ENCODE measurements at places on chromosomes 12 and 14. TPM values are rescaled to one million over a fixed set of nuclear protein-coding genes. Genes with fewer than 3 reads are reported as not detected.
A peak's percentile ranks its signal among the peaks of the same experiment; 100 is the strongest.

Gene AICDA
- total RNA-seq = not detected

Gene COX14
- total RNA-seq = 95.4 TPM

Gene LTBP2
- 91.1 TPM for total RNA-seq

GRCh38 chr14:27836386-27836785, 930.2 kb upstream of the FOXG1 start:
- no peaks in the 10 kb centered on the region for H3K4me1 ChIP-seq
- DNase-seq = no peak
- H3K4me3 ChIP-seq = no peak overlapping the region

DNA sequence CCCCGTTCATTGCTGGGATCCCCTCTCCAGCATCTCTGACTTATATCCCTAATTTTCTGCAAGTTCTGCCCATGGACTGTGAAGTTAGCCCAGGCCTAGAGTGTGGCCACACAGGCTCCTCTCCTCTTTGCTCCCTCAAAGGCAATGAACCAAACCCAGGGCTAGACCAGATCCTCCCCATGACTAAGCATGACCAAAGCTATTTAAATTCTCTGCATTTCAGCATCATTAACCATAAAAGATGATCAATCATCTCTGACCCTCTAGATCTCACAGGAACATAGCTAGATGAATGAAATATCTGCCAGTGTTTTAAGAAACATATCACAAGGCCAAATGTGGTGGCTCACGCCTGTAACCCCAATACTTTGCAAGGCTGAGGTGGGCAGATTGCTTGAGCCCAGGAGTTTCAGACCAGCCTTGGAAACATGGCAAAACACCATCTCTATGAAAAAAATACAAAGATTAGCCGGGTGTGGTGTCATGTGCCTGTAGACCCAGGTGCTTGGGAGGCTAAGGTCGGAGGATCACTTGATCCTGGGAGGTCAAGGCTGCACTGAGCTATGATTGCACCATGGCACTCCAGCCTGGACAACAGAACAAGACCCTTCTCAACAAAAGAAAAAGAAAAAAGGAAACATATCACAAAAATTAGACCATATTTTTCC, 2.2 kb upstream of the KRT3 start:
- no peak for DNase-seq
- H3K27me3 ChIP-seq = no peaks in the 10 kb centered on the region
- H3K27ac ChIP-seq = no peak overlapping the region
- H3K4me3 ChIP-seq = no peak overlapping the region
- no peaks in the 10 kb centered on the region for H3K36me3 ChIP-seq
- H3K4me1 ChIP-seq = no peaks in the 10 kb centered on the region

DNA sequence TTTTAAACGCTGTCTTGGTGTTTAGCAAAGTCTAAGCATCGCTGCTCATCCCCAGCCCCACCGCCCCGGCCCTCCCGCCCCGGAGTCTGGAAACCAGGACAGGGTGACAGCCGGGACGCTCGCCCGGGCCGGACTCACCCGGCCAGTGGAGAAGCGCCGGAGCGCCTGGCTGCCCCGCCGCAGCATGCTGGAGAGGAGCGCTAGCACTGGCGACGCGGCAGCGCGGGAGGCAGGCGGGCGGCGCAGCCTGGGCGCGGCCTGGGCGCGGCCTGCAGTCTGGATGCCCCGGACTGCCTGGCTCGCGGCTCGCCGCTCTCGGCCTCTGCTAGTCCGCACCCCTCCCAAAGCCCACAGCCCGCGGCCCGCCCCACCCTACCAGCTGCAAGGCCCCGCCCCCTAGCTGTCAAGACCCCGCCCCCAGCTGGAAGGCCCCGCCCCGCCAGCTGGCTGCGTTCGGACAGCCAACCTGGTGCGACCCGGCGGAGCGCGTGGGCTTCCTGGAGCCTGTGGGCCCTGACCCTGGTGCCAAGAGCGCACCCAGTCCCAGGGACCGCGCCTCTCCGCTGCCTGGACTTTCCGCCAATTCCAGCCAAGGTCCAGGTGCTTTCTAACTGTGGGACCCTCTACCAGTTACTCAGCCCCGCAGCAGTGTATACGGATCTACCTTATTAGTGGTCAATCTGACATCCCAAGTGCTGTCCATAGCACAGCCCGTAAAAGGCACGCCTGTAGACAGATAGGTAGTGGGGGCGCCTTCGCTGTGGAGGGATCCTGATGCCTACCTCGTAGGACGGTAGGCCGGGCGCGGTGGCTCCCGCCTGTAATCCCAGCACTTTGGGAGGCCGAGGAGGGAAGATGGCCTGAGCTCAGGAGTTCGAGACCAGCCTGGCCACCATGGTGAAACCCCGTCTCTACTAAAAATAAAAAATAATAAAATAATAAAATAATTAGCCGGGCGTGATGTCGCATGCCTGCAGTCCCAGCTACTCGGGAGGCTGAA, at the start of gene ALDH1L2:
TSS of gene ALDH1L2 (minus strand) at position 208 of the 1,000 bp plus-strand sequence. CDS start at position 186, 22 bp downstream.
- no peaks in the 10 kb centered on the region for H3K36me3 ChIP-seq
- DNase-seq = peak; percentile 62
- H3K4me1 ChIP-seq = no peaks in the 10 kb centered on the region
- H3K27ac ChIP-seq = peak within 1 kb of the TSS; percentile 36

- DNase-seq = peak; percentile 37
- no peak overlapping the region for H3K4me3 ChIP-seq
- H3K27me3 ChIP-seq = no peaks in the 10 kb centered on the region
- no peak overlapping the region for H3K27ac ChIP-seq
- no peaks in the 10 kb centered on the region for H3K36me3 ChIP-seq
Observed at GRCh38 chr12:1913377-1914113, 4.9 kb downstream of the CACNA2D4 start.

DNA sequence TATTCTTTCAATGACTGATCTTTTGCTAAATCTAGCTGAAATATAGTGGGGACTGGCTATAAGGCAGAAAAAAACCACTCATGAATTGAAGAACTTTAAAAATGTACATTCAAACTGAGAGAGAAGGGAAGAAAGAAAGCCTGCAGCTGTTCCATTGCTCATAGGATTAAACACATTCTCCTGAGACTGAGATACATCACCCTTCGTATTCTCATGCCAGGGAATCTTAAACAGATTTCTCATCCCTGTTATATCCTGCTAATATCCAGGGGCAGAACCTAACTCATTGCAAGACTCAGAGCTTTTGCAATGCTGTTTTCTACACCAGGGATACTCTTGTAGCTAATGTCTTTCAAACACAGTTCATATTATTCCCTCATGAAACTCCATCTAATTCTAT, 67.2 kb upstream of the ACSS3 start:
- no peaks in the 10 kb centered on the region for H3K4me1 ChIP-seq
- H3K27me3 ChIP-seq = no peaks in the 10 kb centered on the region
- no peak overlapping the region for H3K27ac ChIP-seq
- H3K4me3 ChIP-seq = no peak overlapping the region
- no peaks in the 10 kb centered on the region for H3K36me3 ChIP-seq

DNA sequence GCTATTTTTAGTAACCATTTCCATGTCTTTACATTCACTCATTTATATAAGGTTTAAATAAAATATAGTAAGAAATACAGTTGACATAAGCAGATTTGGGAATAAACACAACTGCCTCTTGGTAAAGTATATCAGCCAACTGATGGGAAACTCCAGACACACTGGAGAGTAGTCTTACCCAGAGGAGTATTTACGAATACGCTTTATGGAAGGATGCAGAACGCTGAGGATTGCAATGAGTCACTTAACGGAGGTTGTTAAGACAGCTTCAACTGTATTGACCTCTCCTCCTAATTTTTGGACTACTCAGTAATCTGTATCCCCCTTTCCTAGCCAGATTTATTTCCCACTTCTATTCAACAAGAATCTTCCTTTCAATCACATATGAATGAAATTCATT, 6.0 kb downstream of the C2CD5 start:
- no peaks in the 10 kb centered on the region for H3K4me1 ChIP-seq
- DNase-seq = no peak
- H3K36me3 ChIP-seq = no peaks in the 10 kb centered on the region
- no peak overlapping the region for H3K4me3 ChIP-seq
- H3K27me3 ChIP-seq = no peaks in the 10 kb centered on the region

- no peaks in the 10 kb centered on the region for H3K36me3 ChIP-seq
- no peak overlapping the region for H3K4me3 ChIP-seq
- H3K4me1 ChIP-seq = no peaks in the 10 kb centered on the region
- H3K27me3 ChIP-seq = no peaks in the 10 kb centered on the region
Observed at GRCh38 chr12:32920506-32921085, 24.0 kb upstream of the PKP2 start.

DNA sequence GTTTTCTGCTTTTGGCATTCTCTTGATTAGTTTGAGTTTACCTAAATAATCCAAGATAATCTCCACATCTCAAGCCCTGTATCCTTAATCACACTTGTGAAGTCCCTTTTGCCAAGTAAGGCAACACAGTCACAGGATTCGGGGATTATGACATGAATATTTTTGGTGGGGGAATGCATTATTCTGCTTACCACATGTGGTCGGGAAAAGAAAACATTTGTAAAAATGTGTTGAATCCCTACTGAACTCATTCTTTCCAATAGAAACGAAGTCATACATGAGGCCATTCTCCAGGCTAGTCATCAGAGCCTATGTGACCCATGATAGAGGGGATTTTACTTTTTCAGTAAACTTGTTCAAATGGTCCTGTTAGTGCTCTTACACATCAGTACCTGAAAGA, 58.5 kb upstream of the PRICKLE1 start:
- H3K4me3 ChIP-seq = no peak overlapping the region
- H3K27ac ChIP-seq = no peak overlapping the region
- DNase-seq = no peak
- no peaks in the 10 kb centered on the region for H3K4me1 ChIP-seq
- no peaks in the 10 kb centered on the region for H3K27me3 ChIP-seq
- no peaks in the 10 kb centered on the region for H3K36me3 ChIP-seq

DNA sequence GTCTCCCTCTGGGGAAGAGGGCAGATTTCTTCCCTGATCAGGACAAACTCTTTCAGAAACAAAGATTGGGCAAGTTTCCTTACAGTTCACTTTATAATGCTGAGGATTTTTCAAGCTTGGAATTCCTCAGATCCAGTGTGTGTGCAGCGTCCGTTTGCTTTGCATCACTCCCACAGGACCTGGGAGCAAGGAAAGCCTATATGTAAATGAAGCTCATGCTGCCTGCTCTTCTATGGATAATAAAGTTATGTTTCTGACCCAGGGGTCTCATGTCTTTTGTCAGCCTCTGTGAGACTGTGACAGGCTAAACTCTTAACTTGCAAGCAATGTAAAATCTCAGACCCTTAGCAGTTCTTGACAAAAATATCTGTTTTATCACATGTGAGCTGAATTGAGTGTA, 41.6 kb downstream of the TRHDE start:
- DNase-seq = no peak
- H3K27ac ChIP-seq = no peak overlapping the region
- no peak overlapping the region for H3K4me3 ChIP-seq
- no peaks in the 10 kb centered on the region for H3K4me1 ChIP-seq

DNA sequence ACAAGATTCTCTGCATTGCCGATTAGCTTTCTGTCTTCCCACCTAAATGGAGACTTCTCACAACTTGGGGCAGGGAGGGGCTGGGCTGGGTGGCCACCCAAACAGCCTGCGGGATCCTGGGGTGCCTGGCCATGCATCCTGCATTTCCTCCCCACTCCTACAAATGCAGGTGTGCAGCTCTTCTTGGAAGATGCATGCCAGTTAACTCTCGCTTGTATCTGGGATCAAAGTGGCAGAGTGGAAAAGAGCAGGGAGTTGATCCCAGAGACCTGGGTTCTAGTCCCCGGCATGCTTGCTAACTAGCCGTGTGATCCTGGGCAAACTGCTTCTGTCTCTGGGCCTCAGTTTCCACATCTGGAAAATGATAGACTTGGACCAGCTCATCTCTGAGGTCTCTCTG, 136.6 kb downstream of the TSPAN9 start:
- DNase-seq = no peak
- peaks cover 4% of the 10 kb centered on the region for H3K4me1 ChIP-seq
- peak overlapping the region; percentile 89 for H3K27ac ChIP-seq
- H3K27me3 ChIP-seq = no peaks in the 10 kb centered on the region
- H3K4me3 ChIP-seq = no peak overlapping the region

DNA sequence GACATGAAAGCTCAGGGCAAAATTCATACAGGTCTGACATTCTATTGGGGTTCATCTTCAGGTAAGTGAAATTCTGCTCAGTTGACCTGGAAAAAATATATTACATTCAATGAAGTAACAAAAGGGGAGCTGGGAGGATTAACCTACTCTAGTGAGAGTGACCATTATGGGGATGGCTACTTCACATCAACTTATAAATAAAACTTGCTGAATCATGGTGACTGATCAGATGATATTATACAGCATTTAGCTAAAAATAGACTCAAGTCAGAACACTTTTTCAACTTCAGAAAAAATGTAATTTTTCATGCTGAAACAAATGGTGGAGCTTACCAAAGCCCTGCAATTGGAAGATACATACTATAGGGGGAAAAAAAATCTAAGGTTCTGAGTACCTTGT, 800.2 kb downstream of the FSCB start:
- no peaks in the 10 kb centered on the region for H3K27me3 ChIP-seq
- H3K27ac ChIP-seq = no peak overlapping the region
- no peaks in the 10 kb centered on the region for H3K36me3 ChIP-seq
- H3K4me1 ChIP-seq = no peaks in the 10 kb centered on the region
- DNase-seq = no peak

DNA sequence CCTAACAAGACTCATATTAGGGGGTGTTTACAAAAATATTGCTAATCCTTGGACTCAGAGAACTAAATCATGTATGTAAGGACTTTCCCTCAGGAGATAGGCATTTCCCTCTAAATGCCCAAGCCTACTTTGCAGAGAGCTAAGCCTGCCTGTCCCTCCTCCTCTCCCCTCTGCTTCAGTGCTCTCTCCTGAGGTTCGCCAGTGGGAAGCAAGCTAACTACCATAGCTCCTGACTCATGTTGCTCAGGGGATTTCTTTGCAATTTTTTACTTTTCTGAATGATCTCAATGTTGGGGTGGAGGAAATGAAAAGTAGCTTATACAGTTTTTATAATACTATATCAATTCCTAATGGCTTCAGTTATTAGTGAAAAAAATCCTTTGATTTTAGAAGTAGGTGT, 29.6 kb downstream of the IFT43 start:
- no peak overlapping the region for H3K27ac ChIP-seq
- H3K4me3 ChIP-seq = no peak overlapping the region
- H3K27me3 ChIP-seq = no peaks in the 10 kb centered on the region
- no peaks in the 10 kb centered on the region for H3K36me3 ChIP-seq

DNA sequence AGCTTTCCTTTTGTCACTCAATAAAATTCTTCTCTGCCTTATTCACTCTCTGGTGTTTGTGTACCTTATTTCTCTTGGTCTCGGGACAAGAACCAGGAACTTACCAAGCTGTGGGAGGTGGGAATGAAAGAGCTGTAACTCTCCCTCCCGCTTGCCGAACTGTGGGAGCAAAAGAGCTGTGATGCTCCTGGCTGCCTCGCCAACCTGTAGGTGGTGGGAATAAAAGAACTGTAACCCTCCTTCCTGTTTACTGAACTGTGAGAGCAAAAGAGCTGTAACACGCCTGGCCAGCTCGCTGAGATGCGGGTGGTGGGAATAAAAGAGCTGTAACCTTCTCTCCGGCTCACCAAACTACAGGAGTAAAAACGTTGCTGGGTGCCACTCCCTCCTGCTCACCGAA, 314.1 kb upstream of the LRIG3 start:
- H3K27me3 ChIP-seq = no peaks in the 10 kb centered on the region
- no peak overlapping the region for H3K27ac ChIP-seq
- no peaks in the 10 kb centered on the region for H3K36me3 ChIP-seq
- no peak for DNase-seq
- H3K4me3 ChIP-seq = no peak overlapping the region

Data from breast epithelium (tissue), 4 donors.